ENCODE measurements at places on chromosomes 1 and 21.

GRCh38 chr1:183998045-183998444 is 39.5 kb downstream of the COLGALT2 start:
- no peak for DNase-seq

DNA sequence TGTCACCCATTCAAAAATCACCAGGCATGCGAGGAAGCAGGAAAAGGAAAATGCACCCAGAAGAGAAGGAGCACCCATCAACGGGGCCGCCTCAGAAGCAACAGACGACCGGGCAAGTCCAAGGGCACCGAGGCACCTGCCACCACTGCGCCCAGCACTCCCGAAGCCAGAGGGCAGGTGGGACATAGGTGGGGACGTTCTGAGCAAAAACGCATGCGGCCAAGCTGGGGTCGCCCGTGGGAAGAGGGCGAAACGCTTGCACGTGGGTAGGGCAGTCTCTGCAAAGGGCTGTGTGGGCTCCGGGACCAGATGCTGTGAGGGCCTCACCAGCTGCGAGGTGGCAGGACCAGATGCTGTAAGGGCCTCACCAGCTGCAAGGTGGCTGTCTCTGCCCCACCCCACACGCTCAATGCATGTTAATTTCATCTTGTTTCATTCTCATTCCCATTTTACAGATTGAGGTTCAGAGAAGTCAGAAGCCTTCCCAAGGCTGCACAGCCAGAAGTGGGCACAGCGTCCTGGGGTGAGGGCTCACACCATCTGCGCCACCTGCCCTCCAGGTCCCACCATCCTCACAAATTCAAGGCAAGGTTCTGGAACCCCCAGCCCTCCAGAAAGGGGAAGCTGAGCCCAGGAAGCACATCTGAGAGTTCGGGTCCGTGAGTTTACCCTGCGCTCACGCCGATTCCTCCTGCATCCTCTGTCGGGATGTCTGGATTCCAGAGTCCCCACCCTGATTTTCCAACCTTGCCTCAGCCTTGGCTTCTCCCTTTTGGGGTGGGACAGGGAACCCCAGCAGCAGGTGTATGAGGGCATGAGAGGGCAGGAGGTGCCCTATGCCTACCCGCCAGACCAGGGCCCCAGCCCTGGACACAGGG is 8.2 kb upstream of the SAMD11 start:
- peak; percentile 40 for DNase-seq

- no peak for DNase-seq
Measured at GRCh38 chr1:70220517-70221237, 503 bp upstream of the SRSF11 start.

GRCh38 chr1:1437904-1438376 is 2.5 kb downstream of the VWA1 start:
- no peak for DNase-seq

DNA sequence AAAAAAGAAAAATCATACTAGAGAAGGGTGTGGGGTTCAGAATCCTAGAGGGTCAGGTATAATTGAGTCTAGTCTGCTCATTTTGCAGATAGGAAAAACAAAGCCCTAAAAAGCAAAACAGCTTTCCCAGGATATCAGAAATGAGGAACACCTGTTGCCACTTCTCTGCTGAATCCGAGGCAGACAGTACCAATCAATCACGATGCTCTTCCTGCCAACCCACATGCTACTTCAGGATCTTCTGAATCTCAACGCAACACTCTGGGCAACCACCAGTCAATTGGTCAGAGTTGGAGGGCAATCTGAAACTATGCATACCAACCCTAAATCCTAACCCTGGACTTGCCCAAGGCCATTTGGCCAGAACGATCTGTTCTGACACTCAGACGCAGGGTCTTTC is 128.3 kb downstream of the EPHB2 start:
- no peak for DNase-seq

- DNase-seq: no peak
Measured at GRCh38 chr21:45151445-45152160, 77.2 kb downstream of the ADARB1 start.

DNA sequence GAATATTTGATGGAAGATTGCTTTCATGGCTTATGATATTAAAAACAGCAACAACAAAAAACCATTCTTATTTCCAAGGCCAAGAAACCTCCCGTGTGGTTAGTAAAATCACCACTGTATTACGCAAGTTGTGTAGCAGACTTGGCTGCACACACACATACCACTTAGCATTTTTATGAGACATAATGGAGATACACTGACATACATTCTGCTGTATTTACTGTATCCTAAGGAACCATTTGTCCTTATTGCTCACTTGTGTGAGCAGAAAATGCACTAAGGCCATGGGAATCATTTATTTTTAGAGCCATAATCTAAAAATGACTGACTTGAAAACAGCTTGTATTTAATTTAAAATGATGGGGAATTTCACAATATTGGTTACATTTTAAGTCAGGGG is 584 bp upstream of the C1orf141 start:
- no peak for DNase-seq

- no peak for DNase-seq
Measured at GRCh38 chr1:32761253-32761877, 55.8 kb downstream of the YARS1 start.

DNA sequence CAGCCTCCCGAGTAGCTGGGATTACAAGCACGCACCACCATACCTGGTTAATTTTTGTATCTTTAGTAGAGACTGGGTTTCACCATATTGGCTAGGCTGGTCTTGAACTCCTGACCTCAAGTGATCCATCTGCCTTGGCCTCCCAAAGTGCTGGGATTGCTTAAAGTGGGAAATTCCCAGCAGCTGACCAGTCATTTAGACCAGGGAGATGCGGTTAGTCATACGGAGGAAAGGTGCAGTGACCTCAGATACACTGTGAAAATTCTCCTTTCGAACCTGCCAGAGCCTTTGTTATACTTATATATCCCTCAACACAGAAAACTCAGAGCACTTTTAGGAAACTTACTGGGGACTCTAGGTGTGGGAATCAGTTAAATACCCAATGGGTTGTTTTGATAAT is 39.6 kb downstream of the MAP10 start:
- no peak for DNase-seq

DNA sequence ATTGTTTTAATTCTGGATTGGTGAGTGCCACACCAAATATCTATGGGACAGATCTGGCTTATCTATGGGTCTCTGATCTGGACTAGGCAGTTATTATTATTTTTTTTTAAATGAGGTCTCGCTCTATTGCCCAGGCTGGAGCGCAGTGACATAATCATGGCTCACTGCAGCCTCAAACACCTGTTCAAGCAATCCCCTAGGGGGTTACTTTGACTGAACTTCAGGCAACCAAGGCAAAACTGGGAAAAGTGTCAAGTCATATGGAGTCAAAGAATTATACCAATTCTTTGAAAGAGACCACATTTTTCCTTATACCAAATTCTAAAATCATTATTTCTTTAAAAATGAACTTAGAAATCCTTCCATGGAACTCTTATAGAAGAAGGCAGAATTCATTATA is 129.1 kb upstream of the HOOK1 start:
- no peak for DNase-seq

All from right forelimb (tissue), 1 donor.